ENCODE measurements at places on chromosomes 7 and 10.

- DNase-seq, result no peak
Measured at GRCh38 chr7:17589671-17590070, 291.2 kb downstream of the AHR start.

GRCh38 chr10:104258209-104258608, 3.5 kb downstream of the GSTO1 start:
- DNase-seq, result no peak

DNA sequence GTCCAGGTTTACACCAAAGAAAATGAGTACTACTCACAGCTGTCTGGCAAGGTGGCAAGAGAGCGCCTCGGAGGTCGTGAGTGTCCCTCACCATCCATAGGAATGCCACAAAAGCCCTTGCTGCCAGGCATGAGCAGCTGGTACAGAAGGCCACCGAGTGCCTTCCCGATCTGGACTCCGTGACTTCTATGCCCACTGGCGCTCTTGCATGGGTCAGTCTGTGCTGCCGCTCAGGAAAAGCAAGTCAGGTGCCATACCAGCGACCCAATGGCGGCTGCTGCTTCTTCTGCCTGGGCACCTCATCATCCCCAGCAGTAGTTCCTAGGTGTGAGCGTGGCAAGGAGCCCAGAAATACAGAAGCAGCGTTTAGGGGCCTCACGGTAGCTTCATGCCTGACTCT, 11.7 kb downstream of the TBXAS1 start:
- DNase-seq, result no peak

DNA sequence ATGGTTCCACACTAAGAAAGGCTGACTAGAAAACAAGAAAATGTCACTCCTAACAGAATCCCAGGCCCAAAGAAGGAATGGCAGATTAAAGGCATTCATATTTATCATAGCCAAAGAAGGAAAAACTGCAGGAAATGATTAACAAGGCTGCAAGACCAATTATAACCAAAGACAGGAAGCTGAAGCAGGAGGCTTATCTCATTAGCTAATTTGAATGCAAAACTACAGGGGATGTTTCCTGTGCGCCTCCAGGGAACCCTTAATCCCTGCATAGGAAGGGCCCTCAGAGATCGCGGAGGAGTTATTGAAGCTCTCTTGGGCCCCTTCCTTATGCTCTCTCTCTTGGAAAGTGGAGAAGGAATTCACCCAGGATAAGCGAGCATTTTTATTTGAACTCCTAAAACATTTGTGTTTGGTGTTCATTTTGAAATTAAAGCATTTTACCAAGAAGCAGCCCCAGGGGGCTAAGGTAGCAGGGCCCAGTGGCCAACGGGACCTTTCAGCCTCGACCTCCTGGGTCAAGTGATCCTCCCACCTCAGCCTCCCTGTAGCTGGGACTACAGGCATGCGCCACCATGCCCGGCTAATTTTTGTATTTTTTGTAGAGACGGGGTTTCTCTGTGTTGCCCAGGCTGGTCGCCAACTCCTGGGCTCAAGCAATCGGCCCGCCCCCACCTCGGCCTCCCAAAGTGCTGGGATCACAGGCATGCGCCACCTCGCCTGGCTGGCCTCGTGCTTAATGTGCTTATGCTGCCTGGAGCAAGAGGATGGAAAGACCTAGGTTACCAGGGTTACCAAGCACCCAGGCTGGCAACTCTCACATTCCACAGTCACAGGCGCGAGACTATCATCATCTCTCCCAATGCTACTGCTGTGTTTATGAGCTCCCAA, 24.1 kb upstream of the PROSER2 start:
- DNase-seq, result no peak

DNA sequence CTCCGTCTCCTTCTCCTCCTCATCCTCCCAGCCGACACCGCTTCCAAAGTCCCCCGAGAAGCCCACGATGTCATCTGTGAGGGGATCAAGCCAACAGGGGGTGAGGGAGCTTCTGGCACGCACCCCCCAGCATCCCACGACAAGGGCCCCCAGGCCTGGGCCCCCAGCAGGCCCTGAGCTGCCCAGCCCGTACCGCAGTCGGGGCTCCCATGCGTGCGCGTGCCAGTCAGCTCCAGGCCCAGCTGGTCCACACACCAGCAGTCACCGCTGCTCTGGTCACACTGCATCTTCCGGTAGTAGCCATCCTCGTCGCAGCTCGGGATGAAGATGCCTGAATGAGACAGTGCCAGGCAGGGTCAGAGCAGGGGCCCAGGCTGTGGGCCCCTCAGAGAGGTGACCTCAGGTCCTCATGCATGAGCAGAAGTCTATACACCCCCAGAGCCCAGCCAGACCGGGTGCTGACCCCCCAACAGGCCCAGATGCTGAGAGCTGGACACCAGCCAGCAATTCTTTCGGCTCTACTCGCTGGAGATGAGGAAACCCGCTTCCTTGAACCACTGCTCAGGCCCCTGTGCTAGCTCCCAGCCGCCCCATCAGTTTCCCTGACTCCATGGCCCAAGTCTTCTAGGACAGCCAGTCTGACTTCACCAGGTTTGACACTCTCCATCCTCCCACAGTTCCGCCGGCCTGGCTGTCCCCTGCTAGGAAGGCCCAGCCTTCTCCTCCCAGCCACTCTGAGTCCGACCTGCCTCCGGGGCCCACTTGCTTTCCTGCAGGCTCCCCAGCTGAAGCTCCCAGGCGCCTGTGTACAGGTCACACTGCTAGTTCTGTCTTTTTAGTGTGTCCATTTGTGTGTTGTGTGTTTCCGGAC, 25.3 kb downstream of the SPOCK2 start:
- no peak for DNase-seq

GRCh38 chr7:37943905-37944736, 23.7 kb downstream of the EPDR1 start:
- no peak for DNase-seq

- DNase-seq, result no peak
Measured at GRCh38 chr10:77253556-77254064, 384.0 kb downstream of the KCNMA1 start.

- no peak for DNase-seq
Measured at GRCh38 chr10:86251426-86251825, 115.2 kb downstream of the GRID1 start.

GRCh38 chr7:71905821-71906220, 506.3 kb downstream of the CALN1 start:
- DNase-seq, result no peak

GRCh38 chr10:11425676-11426075, 185.8 kb downstream of the USP6NL start:
- no peak for DNase-seq

- DNase-seq, result no peak
Measured at GRCh38 chr10:32887481-32887880, 70.5 kb downstream of the ITGB1 start.

GRCh38 chr7:210401-210925, 18.1 kb downstream of the FAM20C start:
- no peak for DNase-seq

GRCh38 chr7:17206349-17206905, 92.0 kb upstream of the AHR start:
- DNase-seq, result no peak

DNA sequence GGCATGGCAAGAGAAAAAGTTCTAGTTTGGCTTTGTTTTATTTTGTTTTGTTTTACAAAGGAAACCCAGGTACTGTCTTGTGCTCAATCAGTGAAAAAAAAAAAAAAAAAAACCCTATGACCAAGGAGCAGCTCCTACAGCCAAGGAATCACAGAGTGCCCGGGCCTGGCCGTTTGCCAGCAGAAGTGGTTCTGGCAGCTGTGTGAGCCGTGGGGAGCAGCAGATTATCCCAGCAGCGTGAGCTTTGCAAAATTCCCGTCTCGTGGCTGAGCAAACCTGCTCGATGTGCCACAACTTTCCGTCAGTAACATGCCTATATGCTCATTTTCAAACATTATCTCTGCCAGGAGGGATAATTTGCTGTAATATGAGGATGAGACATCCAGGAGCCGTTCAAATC, 293.7 kb downstream of the POU6F2 start:
- DNase-seq, result no peak

GRCh38 chr10:107994621-107995270, 830.2 kb upstream of the SORCS1 start:
- no peak for DNase-seq

DNA sequence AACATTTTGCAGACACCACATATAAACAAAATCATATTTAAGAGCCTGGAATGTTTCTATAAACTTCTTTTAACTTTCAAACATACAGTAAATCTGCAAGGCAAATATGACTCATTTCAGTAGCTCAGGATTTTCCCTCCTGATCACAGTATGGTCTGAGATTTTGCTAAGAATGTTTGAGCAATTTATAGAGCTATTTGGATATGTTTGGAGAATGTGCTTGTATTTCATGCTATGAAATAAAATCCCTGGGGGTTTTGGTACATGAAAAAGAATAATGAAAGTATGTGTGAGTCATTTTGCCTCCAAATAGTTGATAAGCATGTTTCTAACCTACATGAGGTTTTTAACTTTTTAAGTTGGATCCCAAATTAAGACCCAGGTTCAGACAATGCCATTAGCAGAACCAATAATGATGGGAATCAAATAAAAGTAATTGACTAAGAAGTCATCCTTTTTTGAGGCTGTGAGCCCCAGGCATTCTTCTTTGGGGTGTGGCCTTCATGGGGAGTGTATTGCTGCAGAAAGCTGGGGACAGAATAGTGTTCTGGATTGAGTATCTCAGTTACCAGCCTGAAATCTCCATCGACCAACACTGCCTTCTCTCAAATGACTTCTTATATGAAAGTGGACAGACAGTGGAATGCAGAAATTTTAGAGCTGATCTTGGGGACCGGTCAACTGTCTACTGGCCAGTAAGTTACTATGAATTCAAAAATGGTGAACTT, 66.1 kb upstream of the AGBL3 start:
- DNase-seq, result no peak

GRCh38 chr7:45133352-45133751, 21.9 kb upstream of the TBRG4 start:
- no peak for DNase-seq

- DNase-seq, result no peak
Measured at GRCh38 chr7:4689668-4690067, 7.6 kb downstream of the FOXK1 start.

GRCh38 chr10:58435297-58435985, 50.2 kb downstream of the TFAM start:
- no peak for DNase-seq

DNA sequence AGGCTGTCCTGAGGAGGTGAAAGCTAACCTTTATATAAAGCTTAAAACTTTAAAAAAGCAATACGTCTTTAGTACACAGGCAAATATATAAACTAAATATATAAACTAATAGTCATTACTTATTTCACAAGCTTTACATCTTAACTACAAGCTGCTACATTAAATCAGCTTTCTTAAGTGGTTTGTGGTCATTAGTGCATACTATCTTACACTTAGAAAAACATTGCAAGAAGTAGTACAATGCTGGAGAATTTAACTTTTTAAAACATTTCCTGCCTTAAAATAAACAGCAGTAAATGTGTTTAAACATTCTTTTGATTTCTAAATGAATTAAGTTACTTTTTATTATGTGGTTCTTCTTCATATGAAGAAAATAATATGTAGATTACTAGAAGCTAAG, 36.3 kb downstream of the MET start:
- no peak for DNase-seq

DNA sequence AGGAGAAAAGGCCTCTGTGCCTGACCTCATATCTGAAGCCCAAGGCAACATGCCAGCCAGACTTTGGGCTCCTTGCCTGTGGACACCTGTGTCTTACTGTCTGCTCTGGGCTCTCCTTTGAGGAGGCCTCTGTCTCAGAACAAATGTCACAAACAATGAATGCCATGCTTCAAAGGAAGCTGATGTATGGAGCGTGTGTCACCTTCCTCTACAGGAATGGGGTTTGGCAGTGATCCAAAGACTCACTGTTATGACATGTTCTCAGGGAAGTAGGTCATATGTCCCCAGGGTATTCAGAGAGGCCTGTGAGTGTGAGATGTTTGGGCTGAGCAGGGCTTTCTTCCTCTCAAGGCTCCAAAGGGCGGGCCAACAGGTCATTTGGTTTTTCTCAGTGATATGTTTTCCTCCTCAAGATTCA, 38.4 kb downstream of the PTPRE start:
- peak; percentile 20 for DNase-seq

- no peak for DNase-seq
Measured at GRCh38 chr10:3220853-3221252, 48.3 kb upstream of the PITRM1 start.

DNA sequence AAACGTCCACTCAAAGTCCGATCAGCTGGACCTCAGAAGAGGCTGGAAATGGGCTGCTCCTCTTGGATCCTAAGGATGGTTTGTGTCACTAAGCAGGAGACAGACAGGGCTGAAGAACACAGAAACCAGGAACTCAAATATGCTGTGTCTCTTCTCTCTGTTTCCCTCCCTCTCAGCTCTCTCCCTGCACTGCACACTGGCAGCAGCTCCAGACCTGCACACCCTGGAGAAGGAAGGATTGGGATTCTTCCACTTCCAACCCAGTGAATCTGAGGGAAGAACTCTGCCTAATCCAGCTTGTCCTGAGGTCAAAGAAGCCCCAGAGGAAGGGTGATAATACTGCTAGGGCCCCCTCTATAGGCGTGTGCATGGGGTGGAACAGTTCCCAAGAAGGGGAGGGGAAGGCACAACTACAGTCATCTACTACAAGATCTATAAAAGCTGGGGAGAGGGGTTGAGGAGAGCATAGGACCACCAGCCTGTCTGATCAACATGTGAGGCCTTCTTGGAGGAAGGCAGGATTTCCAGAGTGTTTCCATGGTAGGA, 22.7 kb upstream of the ZCCHC24 start:
- DNase-seq, result no peak

GRCh38 chr10:85863301-85864172, 503.1 kb downstream of the GRID1 start:
- no peak for DNase-seq

- DNase-seq, result no peak
Measured at GRCh38 chr10:43598446-43598845, 7.8 kb upstream of the ZNF485 start.

DNA sequence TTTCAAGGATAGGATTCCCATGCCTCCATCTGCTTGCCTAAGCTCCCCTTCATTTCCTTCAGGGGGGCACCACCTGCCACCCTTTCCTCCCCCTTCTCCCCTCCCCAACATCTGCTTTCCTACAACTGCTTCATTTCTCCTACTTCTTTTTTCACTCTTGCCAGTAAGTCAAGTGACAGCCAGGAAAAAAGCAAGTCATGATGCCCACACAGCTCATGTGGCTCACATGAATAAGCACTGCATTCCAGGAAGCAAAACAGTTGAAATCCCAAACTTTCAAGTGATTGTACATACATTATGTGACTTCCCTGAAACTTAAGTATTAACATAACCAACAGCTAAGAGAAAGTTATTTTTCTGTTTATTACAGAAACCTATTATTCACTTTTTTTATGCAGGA, 78.6 kb downstream of the TNS3 start:
- no peak for DNase-seq
